ENCODE measurements at places on chromosomes 2 and 18.

GRCh38 chr18:59810183-59810582, 89.6 kb upstream of the PMAIP1 start:
- no peak for DNase-seq

- no peak for DNase-seq
Observed at GRCh38 chr2:18506883-18507509, 53.5 kb downstream of the RDH14 start.

GRCh38 chr18:74539289-74539688, 5.0 kb downstream of the CNDP1 start:
- no peak for DNase-seq

DNA sequence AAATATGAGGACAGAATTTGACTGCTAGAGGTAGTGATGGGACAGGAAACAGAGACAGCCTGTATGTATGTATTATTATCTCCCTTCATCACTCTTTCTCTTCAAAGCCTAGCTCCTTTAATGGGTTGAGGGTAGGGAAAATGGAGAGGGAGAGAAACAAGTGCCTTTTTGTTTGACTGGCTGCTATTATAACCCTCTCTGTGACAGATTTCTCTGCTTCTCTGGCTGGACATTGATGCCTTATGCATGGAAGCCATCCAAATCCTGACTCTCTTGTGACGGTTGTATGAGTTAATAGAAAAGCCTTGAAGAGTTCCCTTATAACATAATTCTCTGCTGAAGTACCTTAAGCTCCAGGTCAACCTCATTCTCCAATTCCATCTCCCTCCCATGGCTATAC, 118.5 kb upstream of the COL5A2 start:
- DNase-seq: no peak

GRCh38 chr2:47641366-47641765, 141.6 kb upstream of the MSH6 start:
- DNase-seq: no peak

DNA sequence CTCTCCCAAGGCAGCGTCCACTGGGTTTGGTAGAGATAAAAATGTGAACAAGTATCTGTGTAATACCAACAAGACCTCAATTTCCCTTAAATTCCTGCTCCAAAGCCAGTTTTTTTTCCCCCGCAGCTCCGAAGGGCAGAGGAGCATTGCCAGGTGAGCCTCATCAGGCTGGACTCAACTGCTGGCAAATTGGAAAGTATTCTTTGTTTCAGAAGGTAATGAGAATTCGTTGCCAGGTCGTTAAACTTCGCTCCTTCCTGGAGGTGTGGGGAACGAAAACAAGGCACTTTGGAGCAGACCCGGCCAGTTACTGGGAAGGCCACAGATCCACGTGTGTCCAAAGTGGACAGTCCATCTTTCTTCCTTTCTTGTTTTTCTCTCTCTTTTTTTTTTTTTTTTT, 30.4 kb upstream of the ASB18 start:
- no peak for DNase-seq

- DNase-seq: no peak
Observed at GRCh38 chr2:26161926-26162325, 11.0 kb upstream of the GAREM2 start.

GRCh38 chr2:95384854-95385569, 17.5 kb upstream of the FAHD2A start:
- DNase-seq: no peak

DNA sequence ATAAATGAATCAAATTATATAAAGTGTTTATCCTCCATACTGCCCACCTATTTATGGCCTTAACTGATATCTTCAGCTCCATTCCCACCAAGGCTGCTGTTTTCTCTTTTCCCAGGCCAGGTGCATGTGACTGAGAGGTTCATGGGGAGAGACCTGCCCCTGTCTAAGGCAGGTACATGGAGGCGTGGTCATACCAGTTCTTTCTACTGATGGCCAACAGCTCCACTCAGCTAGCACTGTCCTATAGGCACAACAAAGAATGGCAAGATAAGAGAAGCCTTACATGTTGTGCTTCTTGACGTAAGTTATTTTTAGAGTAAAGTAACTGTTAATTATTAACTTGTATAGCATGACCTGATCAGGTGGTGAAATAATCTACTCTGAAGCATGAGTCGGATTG, 16.8 kb downstream of the AKAIN1 start:
- DNase-seq: no peak

GRCh38 chr18:31040686-31041270, 1.8 kb downstream of the DSC3 start:
- no peak for DNase-seq

GRCh38 chr2:190216829-190217228, 102.8 kb downstream of the HIBCH start:
- peak; percentile 80 for DNase-seq

DNA sequence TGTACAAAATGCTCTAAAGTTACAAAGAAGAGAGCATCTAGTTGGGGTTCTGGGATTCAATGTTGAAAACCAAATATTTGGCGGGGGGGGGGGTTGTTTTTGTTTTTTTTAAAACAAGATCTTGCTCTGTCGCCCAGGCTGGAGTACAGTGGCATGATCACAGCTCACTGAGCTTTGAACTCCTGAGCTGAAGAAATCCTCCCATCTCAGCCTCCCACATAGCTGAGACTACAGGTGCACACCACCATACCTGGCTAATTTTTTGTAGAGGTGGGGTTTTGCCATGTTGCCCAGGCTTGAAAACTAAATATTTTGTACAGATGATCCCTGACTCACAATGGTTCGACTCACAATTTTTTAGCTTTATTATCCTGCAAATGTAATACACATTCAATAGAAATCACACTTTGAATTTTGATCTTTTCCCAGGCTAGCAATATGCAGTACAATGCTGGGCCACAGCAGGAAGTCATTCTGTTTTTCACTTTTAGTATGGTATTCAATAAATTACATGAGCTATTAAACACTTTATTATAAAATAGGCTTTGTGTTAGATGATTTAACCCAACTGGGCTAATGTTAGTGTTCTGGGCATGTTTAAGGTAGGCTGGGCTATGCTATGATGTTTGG, 7.6 kb downstream of the BARD1 start:
- DNase-seq: no peak

DNA sequence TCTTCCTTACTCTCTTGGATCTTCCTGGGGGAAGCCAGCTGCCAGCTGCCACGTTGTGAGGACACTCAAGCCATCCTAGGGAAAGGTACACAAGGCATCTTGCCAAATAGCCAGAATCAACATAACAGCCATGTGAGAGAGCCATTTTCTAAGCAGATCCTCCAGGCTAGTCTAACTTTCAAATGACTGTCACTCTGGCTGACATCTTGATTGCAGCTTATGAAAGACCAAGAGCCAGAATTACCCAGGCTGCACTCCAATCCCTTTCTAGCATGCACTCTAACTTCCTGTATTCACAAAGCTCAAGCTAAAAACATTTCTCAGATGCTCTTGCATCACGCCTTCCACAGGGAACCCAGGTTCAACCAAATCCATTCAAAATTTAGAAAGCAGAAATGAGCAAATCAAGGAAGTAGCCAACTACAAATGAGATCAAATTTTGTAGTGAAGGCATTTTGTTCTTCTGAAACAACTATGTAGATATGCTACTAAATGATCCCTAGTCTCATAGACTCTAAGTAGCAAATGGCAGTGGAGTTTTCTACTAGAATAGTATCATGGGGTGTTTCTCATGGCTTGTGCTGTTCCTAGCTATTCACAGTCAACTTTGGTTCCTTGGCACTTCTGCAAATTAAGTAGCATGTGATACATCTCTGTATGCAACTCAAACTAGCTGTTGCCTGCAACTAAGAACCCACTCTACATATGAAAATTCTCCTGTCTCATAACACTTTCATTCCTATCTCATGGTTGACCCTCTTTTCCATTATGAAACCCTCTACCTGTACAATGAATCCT, 281.9 kb downstream of the ZEB2 start:
- no peak for DNase-seq

GRCh38 chr2:239563561-239563960, 162.7 kb upstream of the HDAC4 start:
- no peak for DNase-seq

DNA sequence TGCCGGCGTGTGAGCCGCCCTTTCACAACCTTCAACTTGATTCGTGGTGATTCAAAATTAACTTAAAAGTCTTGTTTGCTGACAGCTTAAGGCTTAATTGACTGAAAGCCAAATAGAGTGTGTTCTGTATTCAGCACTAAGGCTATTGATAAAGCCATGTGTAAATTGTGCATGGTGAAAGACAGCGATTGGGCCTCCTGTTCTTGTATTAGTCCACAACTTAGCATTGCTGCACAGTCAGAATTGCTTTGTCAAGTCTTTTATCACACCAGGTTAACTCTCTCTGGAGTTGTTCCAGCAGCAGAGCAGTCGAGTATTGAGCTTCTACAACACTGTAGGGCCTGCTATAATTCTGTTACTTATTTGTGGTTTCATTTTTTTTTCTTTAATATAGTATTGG, 210.1 kb downstream of the WDR7 start:
- DNase-seq: no peak

GRCh38 chr2:105791229-105791628, 46.5 kb downstream of the NCK2 start:
- no peak for DNase-seq

DNA sequence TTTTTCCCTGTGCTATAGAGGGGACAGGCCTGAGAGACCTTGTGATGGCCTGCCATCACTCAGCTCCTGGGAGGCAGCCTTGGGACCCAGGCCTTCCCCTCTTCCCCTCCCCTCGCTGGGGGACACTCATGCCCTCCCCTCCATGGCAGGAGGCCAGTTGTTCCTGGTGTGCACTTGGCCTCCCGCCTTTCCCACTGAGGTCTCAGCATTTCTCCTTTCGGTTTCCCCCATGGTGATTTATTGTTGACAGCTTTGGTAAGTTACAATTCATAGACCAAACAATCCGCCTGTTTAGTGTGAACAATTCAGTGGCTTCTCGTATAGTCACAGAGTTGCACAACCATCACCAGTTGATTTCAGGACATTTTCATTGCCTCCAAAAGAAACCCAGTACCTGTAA, 10.2 kb upstream of the CNDP1 start:
- peak; percentile 37 for DNase-seq

DNA sequence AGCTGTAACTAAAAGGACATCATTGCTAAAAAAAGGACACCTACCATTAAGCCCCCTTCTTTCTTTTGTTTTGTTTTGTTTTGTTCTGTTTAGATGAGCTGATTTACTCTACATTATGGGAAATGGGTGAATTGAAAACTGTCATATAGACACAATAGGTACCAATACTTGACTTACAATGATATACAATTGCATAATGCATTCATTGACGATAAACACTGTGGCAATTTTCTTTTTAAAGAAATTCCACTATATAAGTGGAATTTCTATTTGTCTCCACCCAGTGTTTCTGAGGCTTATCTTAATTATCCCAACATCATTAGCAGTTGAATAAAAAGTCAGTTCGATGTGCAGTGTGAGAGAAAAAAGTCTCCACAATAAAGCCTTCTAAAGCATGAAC, 282.1 kb downstream of the BCL2 start:
- no peak for DNase-seq

- no peak for DNase-seq
Observed at GRCh38 chr18:51563396-51563795, 365.9 kb upstream of the MEX3C start.

DNA sequence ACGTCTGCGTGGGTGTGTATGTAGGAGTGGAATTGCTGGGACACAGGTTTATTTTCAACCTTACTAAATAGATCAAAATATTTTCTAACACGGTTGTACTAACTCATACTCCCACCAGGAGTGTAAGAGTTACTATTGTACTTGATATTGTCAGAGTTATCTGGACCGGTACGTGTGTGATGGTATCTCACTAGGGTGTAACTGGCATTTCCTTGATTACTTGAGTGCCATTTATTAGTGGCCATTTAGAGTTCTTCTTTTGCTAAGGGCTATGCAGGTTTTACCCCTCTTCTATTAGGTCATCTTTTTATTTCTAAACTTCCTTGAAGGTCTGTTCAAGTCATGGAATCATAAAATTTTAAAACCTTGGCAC, 33.5 kb downstream of the CENPO start:
- no peak for DNase-seq

DNA sequence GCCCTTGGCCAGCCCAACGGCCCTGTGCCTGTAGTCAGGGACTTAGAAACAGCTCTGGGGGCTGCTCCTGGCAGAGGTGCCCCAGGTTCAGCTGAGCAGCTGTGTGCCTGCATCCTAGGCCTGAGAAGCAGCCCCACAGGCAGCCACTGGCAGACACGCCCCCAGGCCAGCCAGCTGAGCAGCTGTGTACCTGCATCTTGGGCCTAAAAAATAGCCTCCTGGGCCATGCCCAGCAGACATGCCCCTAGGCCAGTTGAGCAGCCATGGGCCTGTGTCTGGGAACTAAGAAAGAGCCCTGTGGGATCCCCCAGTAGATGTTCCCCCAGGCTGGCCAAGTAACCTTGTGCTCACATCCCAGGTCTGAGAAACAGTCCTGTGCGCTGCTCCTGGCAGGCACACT, 64.0 kb downstream of the TBR1 start:
- no peak for DNase-seq

DNA sequence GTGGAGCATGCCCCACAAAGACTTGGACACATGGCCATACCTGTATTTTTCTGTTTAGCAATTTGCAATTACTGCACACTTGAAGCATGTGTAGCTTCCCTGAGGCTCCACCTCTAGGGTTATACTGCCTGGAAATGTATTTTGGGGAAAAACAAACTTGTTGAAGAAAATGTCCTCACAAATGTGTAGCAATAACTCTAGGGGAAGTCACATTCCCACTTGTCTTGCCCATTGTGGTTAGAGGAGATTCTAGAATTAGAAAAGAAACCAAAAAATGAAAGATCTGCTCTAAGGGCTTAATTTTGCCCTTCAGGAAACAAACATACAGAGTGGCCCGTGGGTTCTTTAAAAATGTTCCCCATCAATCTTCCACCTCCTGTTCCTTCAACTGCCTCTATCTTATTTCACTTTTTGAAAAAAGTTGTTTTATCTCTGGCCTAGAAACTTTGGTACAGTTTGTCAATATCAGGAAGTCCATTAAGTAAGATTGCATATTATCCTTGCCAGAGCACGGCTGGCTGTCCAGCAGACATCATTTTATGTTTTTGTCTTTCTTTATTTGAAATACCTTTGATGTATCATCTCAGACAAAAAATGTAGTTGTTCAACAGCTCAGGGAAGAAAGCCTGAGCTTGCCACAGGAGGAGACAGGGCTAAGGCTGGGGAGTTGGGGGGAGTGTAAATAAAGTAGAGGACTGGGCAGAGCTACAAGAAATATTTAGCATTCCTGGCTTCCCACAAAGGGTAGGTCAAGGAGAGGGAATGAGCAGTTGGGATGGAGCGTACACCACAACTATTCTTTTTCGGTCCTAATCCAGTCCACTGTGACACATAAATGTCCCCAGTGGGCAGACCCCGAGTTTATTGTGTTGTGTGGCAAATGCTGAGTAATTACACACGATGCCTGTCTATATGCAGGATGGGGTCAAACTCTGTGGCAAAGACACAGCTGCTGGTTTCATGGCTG, 96.8 kb upstream of the CDC42EP3 start:
- DNase-seq: no peak

DNA sequence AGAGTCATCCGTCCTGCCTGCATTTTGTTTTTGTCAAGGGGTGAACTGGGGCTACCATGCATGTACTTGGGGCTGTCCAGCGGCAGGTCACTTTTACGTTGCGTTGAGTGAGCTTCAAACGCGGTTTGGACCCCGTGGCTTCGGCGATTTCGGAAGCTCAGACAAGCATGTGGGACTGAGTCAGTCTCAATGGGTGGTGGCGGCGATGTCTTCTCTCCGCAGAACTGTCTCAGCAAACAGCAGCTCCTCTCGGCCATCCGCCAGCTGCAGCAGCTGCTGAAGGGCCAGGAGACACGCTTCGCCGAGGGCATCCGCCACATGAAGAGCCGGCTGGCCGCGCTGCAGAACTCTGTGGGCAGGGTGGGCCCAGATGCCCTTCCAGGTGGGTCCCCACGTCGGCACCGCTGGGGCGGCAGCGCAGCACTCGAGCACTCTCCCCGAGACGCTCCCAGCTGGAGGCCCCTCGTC, 21.3 kb downstream of the FBLN7 start:
- no peak for DNase-seq

All from RPMI8226 (cell line).